ENCODE measurements at places on chromosomes 3 and 15.
A peak's percentile ranks its signal among the peaks of the same experiment; 100 is the strongest.

DNA sequence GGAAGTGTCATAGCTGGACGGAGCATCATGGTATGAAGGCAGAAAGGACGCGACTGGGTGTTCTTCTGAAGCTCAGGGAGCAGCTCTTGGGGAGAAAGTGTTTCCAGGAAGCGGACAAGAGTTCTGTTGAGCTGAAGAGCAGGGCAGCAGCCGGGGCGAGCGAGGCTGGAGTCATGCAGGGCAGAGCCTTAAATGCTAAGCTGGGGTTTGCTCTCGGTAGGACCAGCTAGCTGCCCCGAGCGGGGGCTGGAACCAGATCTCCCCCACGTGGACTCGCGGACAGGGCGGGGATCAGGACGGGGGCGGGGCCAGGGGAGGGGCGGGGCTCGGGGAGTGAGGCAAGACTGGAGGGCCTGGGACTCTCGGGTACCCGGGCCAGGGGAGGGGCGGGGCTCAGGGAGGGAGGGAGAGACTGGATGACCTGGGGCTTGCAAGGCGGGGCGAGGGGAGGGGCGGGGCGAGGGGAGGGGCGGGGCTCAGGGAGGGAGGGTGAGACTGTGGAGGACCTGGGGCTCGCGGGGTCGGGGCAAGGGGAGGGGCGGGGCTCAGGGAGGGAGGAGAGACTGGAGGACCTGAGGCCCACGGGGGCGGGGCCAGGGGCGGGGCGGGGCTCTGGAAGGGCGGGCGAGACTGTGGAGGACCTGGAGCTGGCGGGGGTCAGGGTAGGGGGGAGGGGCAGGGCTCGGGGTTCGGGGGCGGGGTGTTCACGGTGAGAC, 461 bp upstream of the FAH start:
- DNase-seq: peak; percentile 31

DNA sequence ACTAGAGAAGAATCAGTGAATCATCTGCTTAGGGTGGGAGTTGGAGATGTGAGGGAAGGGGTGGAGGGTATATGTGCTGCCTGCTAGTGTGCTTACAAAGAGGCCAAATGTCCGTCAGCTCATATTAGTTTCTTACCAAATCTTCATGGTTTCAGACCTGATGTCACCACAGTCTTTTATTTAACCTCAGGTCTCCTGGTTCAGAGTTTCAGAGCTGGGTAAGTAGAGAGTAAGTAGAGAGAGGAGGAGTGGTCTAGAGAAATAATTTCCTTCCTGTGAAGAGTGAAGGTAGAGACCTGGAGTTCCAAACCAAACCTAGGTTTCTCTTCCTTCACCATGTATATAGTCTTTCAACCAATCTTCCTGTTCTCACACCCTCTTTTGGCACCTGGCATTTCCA, 17.5 kb upstream of the P2RY1 start:
- DNase-seq: no peak

DNA sequence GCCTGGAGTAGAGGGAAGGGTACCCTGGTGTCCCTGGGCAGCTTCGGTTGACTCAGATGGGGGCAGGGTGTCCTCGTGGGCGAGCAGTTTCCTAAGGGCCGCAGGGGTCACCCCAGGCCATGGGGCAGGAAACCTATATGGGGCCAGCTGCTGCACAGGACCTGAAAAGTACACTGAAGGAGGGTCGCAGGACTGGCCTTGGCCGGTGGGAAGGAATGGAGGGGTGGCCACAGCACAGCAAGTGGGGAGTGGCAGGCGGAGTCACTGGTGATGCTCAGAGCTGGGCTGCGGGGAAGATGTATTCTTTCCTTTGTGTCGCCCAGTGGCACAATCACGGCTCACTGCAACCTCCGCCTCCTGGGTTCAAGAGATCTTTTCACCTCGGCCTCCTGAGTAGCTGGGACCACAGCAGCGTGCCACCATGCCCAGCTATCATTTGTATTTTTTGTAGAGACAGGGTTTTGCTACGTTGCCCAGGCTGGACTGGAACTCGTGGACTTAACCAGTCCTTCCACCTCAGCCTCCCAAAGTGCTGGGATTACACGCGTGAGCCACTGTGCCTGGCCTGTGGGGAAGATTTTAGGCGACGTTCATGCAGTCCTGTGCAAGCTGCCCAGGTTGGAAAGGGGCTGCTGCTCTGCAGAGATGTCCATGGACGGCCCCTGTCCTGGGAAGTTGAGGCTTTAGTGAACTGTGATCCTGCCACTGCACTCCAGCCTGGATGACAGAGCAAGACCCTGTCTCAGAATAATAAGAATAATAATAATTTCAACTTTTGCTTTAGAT, 57.2 kb downstream of the EFCAB12 start:
- DNase-seq: no peak

- DNase-seq: no peak
These were observed 109.6 kb downstream of the ARRDC4 start for GRCh38 chr15:98070137-98070536.

DNA sequence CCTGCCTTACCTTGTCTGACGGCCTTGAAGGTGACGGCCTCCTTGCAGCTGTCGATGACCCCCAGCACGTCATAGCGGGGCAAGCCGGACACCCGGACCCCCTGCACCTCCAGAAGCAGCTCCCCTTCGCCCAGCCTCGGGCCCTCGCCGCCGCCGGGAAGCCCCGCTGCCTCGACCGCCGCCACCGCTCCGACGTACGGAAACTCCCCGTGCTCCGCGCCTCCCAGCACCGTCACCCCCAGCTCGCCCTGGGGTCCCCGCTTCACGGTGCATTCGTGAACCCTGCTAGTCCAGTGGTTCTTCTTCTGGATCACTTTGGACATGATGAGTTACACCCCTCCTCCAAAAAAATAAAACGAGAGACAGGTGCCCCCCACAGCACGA, 740 bp downstream of the MAGI1 start:
- DNase-seq: no peak

GRCh38 chr3:109355625-109356441, 18.5 kb upstream of the DPPA4 start:
- no peak for DNase-seq

DNA sequence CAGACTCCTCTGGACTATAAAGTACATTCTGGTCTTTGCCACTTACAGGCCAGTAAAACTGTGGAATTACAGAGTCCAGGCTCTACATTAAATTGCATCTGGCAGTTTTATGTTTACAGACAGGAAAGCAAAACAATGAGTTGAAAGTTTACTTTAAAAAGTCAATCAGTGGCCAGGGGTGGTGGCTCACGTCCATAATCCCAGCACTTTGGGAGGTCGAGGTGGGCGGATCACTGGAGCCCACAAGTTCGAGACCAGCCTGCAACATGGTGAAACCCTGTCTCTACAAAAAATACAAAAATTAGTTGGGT, 53.8 kb downstream of the TM4SF4 start:
- DNase-seq: no peak

- no peak for DNase-seq
These were observed 4.2 kb downstream of the HMCES start for GRCh38 chr3:129282727-129283327.

- DNase-seq: no peak
These were observed 879 bp upstream of the EIF5A2 start for GRCh38 chr3:170909129-170909903.

Measured in NCI-H1694 treated with DMSO at 0.1 percent for 48 hours (cell line).